Esophagus muscularis mucosa (tissue), 4 donors: ENCODE measurements at places on chromosomes 13 and 19. TPM values are rescaled to one million over a fixed set of nuclear protein-coding genes. Genes with fewer than 3 reads are reported as not detected.
A peak's percentile ranks its signal among the peaks of the same experiment; 100 is the strongest.

DNA sequence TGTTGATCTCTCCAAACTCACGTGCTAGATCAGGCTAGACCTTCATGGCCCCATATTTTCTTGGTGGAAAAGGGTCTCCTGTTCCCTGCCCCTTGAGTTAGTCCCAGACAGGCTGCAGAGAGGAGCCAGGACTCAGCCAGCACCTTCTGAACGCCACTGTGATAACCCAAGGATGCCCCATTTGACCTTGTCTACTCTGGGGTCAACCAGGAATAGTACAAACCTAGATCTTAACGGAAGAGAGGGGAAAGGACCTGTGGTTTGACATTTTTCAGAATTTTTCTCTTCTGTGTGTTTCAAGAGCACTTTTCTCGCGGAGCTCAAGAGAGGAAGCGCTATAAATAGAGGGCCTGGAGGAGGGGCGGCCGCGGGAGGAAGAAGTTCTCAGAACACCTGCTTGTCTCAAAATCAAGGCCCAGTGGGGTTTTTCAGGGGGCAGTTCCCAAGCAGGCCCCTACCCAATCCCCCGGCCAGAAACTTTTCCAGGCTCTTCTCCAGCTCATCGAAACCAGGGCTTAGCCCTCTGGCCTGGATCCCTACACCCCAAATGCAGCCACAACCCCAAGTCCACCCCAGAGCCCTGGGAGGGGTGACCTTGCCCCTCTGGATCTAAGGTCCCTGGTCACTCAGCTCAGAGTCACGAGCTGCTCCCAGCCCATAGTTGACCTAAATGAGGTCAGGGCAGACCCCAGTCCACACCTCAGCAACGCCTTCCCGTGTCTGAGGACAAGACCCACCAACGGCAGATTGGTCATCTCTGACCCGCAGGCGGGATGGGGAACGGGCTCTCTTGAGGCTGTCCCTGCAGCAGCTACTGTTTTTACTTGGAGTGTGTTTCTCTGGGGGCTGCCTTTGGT is 75.6 kb upstream of the TM9SF2 start:
- H3K27ac ChIP-seq: no peak overlapping the region
- no peaks in the 10 kb centered on the region for H3K27me3 ChIP-seq
- H3K4me3 ChIP-seq: no peak overlapping the region

DNA sequence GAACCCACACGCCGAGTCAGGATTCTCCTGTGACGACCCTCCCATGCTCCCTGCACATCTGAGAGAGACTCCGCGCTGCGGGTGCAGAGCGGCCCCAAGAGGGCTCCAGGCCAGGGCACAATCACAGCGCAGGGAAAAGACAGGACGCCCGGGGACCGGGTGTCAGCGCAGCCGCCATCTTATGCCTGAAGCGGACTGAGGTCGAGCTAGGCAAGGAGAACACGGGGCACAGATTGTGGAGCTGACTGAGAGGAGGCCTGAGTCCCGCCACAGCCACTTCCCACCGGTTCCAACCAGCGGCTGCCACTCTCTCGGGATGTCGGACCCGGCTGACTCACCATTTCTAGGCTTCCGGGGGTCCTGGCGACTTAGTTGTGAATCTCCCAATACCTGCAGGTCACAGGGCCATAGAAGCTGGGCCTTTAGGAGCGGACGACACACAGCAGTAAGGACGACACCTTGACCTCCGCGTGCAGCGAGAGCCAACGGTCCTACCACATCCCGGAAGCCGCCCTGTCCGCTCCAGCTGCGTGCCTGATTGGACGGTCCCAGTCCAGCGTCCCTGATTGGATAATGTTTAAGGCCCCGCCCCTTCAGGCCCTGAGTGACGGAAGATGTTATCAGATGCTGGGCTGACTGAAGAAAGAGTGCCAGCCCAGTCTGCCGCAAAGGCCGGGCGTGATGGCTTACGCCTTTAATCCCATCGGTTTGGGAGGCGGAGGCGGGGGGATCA is at the start of gene ZNF728:
TSS of gene ZNF728 (minus strand) at position 487 of the 733 bp plus-strand sequence. CDS start at position 341, 146 bp downstream.
- no peaks in the 10 kb centered on the region for H3K36me3 ChIP-seq
- peak within 1 kb of the TSS; percentile 73 for H3K27ac ChIP-seq
- H3K27me3 ChIP-seq: no peaks in the 10 kb centered on the region
- peak within 1 kb of the TSS; percentile 63 for H3K4me3 ChIP-seq
- H3K4me1 ChIP-seq: peaks cover 14% of the 10 kb centered on the region
- peak; percentile 94 for DNase-seq

GRCh38 chr19:29908963-29909944 is 32.8 kb upstream of the URI1 start:
- no peaks in the 10 kb centered on the region for H3K4me1 ChIP-seq
- H3K27ac ChIP-seq: no peak overlapping the region
- peaks cover 4% of the 10 kb centered on the region for H3K27me3 ChIP-seq
- no peaks in the 10 kb centered on the region for H3K36me3 ChIP-seq
- no peak overlapping the region for H3K4me3 ChIP-seq

DNA sequence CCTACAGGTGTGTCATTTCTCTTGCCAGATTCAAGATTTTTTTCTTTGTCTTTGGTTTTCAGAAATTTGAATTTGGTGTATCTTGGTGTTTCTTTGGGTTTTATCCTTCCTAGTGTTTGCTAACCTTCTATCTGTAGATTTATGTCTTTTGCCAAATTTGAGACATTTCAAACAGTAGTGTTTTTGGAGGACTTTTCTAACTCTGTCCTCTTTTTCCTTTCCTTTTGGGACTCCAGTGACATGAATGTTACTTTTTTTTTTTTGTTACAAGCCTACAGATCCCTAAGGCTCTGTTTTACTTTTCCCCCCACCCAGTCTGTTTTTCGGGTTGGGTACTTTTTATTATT is 58.8 kb downstream of the ZMYM2 start:
- H3K4me1 ChIP-seq: no peaks in the 10 kb centered on the region
- DNase-seq: no peak
- no peak overlapping the region for H3K27ac ChIP-seq
- H3K27me3 ChIP-seq: no peaks in the 10 kb centered on the region
- no peak overlapping the region for H3K4me3 ChIP-seq
- H3K36me3 ChIP-seq: peaks cover 59% of the 10 kb centered on the region

- DNase-seq: no peak
- no peaks in the 10 kb centered on the region for H3K36me3 ChIP-seq
- H3K4me1 ChIP-seq: no peaks in the 10 kb centered on the region
- H3K27me3 ChIP-seq: no peaks in the 10 kb centered on the region
- H3K4me3 ChIP-seq: no peak overlapping the region
- no peak overlapping the region for H3K27ac ChIP-seq
Measured at GRCh38 chr13:77715233-77715891, 17.9 kb downstream of the SLAIN1 start.

- H3K27me3 ChIP-seq: no peaks in the 10 kb centered on the region
- H3K36me3 ChIP-seq: no peaks in the 10 kb centered on the region
- peaks cover 61% of the 10 kb centered on the region for H3K4me1 ChIP-seq
- no peak overlapping the region for H3K4me3 ChIP-seq
Measured at GRCh38 chr13:75368167-75368566, 113.8 kb downstream of the TBC1D4 start.

DNA sequence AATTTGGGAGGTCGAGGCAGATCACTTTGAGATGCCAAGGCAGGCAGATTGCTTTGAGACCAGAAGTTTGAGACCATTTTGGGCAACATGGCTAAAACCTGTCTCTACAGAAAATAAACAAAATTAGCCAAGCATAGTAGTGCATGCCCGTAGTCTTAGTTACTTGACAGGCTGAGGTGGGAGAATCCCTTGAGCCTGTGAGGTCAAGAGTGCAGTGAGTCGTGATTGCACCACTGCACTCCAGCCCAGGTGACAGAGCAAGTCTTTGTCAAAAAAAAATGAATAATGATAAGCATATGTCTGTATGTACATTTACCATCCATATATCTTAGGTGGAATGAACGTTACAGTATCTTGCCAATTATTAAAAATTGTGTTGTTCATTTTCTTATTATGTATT is 2447.7 kb downstream of the PCDH9 start:
- no peak overlapping the region for H3K27ac ChIP-seq
- H3K4me3 ChIP-seq: no peak overlapping the region
- H3K4me1 ChIP-seq: no peaks in the 10 kb centered on the region
- no peaks in the 10 kb centered on the region for H3K27me3 ChIP-seq
- H3K36me3 ChIP-seq: no peaks in the 10 kb centered on the region

DNA sequence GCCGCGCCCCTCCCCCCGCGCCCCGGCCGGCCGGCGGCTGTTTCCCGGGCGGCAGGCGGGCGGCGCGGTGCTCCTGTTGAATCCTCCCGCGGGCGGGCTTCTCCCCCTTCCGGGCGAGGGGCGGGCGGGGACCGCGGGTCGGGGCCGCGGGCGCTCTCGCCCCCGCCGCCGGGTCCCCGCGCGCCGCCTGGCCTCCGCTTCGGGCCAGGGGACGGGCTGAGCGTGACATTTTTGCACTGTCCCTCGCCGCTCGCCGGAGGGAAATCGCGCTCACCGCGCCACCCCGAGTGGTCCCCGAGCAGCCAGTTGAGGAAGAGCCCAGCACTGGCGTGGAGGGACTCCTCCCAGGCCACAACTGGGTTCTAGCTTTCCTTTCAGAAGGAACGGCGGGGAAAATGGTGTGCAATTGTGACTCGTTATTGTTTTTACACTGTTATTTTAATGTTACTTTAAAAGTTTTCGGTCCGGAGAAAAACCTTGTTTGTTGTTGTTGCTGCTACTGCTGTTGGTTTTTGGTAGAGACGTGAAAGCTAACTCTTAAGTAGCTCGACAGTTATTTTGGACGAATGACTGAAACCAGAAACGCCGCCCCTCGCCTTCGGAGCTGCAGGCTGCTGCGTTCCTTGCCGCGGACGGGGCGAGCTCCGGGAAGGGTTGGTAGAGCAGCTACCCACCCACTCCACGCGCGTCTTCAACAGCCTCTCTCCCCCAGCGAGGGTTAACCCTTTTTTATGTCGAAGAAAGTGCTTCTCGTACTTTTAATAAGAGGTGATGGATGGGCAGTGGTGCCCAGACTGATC is 959 bp downstream of the PDS5B start:
- peaks cover 46% of the 10 kb centered on the region for H3K4me1 ChIP-seq
- peak overlapping the region; percentile 76 for H3K4me3 ChIP-seq
- no peaks in the 10 kb centered on the region for H3K27me3 ChIP-seq
- H3K27ac ChIP-seq: peak overlapping the region; percentile 92
- DNase-seq: no peak

GRCh38 chr13:25178070-25178469 is 6.0 kb upstream of the AMER2 start:
- no peak overlapping the region for H3K27ac ChIP-seq
- H3K4me3 ChIP-seq: no peak overlapping the region
- no peaks in the 10 kb centered on the region for H3K36me3 ChIP-seq

- H3K4me1 ChIP-seq: peaks cover 14% of the 10 kb centered on the region
- DNase-seq: no peak
- H3K27ac ChIP-seq: no peak overlapping the region
Measured at GRCh38 chr19:1729568-1729925, 23.8 kb upstream of the ONECUT3 start.

DNA sequence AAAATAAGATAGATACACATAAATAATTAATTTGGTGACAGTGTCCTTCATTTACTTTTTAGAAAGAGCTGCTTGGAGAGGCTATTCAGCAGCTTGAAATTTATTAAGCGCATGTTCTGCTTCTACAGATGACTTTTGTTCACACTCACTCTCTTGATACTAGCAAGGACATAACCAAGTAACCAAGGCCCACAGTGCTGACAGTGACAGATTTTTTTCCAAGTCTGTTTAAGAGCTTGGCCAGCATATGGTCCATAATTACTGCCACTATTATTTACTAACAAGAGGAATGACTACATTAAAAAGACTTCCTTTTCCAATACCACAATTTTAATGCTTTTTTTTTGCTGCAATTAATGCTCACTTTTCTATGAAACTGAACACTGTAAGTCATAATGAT is 673.7 kb upstream of the MIR17HG start:
- DNase-seq: no peak
- no peaks in the 10 kb centered on the region for H3K4me1 ChIP-seq
- H3K36me3 ChIP-seq: no peaks in the 10 kb centered on the region
- no peaks in the 10 kb centered on the region for H3K27me3 ChIP-seq
- H3K4me3 ChIP-seq: no peak overlapping the region
- H3K27ac ChIP-seq: no peak overlapping the region

- H3K27me3 ChIP-seq: no peaks in the 10 kb centered on the region
- peaks cover 60% of the 10 kb centered on the region for H3K4me1 ChIP-seq
- H3K27ac ChIP-seq: peak overlapping the region; percentile 91
- peak overlapping the region; percentile 91 for H3K4me3 ChIP-seq
- H3K36me3 ChIP-seq: no peaks in the 10 kb centered on the region
Measured at GRCh38 chr19:45765702-45766295, 3.3 kb downstream of the SIX5 start.

The CYP4F8 gene
- total RNA-seq: not detected

The SPTBN4 gene
- total RNA-seq: 5.8 TPM

The RANBP3 gene
- total RNA-seq: 92.2 TPM

The FCGBP gene
- total RNA-seq: 8.1 TPM

The ICAM4 gene
- total RNA-seq: 0.66 TPM
